ENCODE measurements at places on chromosomes 4 and X.

- no peak for DNase-seq
These were observed 427.8 kb downstream of the TMA16 start for GRCh38 chr4:163922302-163922701.

DNA sequence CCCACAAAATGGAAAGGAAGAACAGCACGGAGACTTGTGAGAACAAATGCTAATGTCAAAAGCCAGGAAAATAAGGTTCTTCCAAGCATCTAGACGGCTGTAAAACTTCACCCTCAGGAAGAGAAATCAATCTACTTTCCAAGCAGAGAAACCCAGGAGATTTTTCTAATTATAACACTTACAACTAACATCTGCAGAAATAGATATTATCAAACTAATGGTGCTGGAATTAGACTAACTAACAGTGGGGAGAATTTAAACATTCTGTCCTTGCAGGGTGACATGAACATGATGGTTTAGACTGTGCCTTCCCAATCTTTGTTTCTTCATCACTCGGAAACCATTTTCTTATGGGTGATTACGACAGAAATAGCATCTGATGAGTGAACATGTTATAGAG, 40.3 kb downstream of the SOD3 start:
- DNase-seq: no peak

GRCh38 chr4:124903995-124904722, 191.6 kb upstream of the ANKRD50 start:
- DNase-seq: no peak

DNA sequence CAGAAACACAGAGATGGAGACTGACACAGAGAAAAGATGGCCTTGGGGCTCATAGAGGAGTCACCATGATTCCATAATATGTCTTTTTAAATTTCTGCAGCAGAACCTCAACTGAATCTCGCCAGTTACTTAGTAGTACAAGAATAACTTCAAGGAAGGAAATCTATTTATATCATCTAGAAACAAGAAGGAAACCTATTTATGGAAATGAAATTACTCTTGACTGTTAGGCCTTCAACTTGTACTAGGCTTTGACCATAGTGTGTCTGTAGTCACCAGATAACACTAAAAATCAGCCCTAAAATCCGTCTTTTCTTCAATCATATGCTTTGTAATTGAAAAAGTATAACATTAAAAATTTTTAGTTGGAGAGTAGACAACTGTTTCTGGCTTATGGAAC, 740.4 kb downstream of the TRIML1 start:
- no peak for DNase-seq

DNA sequence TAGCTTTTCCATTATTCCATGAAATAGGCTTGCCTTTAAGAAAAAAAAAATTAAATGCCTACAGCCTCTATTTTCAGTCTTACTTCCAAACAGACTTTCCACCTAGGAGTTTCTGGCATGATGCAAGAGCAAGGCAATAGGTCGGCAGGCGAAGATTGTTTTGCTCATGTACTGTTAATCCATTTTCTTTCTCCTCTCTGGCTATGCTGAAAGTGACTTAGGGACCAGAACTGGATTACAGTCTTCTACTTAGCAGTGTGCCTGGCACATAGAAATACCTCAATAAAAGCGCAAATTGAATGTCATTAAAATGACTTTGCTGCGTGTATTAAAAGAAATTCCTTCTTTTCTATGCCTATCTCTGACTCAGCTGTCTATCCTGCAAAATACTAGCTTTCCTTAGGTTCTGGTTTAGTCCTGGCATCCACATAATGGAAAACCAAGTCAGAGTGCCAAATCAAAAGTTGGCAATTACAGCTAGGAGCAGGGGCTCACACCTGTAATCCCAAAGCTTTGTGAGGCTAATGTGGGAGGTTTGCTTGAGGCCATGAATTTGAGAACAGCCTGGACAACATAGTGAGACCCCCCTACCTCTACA, 51.9 kb downstream of the CC2D2A start:
- DNase-seq: no peak

DNA sequence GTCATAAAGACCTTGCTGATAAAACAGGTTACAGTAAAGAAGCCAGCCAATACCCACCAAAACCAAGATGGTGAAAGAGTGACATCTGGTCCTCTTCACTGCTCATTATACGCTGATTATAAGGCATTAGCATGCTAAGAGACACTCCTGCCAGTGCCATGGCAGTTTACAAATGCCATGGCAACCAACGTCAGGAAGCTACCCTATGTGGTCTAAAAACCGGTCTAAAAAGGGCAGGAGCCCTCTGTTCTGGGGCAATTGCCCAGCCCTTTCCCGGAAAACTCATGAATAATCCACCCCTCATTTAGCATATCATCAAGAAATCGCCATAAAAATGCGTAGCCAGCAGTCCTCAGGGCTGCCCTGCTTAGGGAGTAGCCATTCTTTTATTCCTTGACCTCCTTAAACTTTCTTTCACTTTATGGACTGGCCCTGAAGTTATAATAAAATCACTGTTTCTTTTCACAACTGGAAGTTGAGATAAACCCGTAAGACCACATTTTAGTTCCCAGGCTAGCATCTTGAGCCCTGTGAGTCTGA, 260.5 kb upstream of the FAT1 start:
- no peak for DNase-seq

DNA sequence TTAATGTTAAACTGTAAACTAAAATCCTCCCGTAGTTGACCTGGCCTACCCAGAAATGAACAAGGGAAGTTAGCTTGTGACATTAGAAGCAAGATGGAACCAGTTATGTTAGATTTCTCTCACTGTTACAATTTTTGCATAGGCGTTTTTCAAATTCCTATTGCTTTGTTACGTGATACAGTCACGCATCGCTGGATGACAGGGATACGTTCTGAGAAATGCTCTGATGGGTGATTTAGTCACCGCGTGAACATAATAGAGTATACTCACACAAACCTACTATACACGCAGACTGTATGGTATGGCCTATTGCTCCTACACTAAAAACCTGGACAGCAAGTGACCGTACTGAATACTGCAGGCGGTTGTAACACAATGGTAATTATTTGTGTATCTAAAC, 46.7 kb upstream of the PUDP start:
- no peak for DNase-seq

DNA sequence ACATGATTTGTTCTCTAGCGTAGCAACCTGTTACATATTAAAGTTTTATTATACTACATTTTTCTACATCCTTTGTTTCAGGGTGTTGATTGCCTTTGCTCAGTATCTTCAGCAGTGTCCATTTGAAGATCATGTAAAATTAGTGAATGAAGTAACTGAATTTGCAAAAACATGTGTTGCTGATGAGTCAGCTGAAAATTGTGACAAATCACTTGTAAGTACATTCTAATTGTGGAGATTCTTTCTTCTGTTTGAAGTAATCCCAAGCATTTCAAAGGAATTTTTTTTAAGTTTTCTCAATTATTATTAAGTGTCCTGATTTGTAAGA, 2.4 kb downstream of the ALB start:
- no peak for DNase-seq

GRCh38 chr4:147840838-147841738, 109.2 kb downstream of the ARHGAP10 start:
- no peak for DNase-seq

- no peak for DNase-seq
These were observed 132.0 kb downstream of the CPZ start for GRCh38 chr4:8724436-8725070.

GRCh38 chr4:74374561-74375327, 9.8 kb downstream of the EREG start:
- no peak for DNase-seq

- no peak for DNase-seq
These were observed 16.3 kb downstream of the OFD1 start for GRCh38 chrX:13750812-13751211.

DNA sequence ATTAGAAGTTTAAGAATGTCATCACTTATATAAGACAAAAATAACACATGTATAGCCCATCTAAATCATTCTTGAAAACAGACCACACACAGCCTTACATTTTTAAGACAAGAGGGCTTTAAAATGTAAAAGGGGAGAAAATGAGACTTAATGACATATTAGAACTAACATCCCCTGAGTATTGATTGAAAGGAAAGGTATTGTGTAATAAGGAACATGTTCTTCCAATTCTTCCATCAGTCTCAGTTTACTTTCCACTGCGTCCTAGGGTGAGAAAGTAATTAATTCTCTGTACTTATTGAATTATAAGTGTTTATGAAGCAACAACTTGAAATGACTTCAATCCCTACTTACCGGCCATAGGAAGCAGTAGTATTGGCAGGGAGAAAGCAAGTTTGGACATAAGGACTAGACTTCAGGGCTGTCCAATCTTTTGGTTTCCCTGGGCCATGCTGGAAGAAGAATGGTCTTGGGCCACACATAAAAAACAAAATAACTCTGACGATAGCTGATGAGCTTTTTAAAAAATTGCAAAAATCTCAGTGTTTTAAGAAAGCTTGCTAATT, 202.7 kb upstream of the SPRY1 start:
- no peak for DNase-seq

- DNase-seq: no peak
These were observed 22.9 kb upstream of the PUDP start for GRCh38 chrX:7170898-7171297.

All from stimulated activated CD4-positive, alpha-beta T cell treated with anti-CD3 and anti-CD28 coated beads, Interleukin-1b, Interleukin-23, amount 100 ng/mL, for 1 hour (primary cell).